ENCODE measurements at places on chromosomes 16 and 17.

DNA sequence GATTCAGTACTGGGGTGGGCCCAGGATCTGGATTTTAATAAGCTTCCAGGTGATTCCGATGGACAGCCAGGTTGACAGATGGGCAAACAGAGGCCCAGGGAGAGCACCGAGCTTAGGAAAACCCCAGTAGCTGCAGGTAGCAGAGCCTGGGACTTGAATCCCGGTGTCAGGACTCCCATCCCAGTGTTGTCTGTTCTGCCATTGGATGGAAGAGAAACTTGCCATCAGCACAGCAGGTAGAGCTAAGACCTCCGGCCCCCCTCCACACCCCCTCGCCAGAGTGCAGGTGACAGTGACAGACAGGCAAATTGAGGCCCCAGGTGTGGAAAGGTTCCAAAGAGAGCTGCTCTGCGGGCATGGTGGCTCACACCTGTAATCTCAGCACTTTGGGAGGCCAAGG, 12.4 kb downstream of the KATNB1 start:
- no peak for DNase-seq

GRCh38 chr17:17300624-17301568, 2.3 kb upstream of the NT5M start:
- peak; percentile 76 for DNase-seq

DNA sequence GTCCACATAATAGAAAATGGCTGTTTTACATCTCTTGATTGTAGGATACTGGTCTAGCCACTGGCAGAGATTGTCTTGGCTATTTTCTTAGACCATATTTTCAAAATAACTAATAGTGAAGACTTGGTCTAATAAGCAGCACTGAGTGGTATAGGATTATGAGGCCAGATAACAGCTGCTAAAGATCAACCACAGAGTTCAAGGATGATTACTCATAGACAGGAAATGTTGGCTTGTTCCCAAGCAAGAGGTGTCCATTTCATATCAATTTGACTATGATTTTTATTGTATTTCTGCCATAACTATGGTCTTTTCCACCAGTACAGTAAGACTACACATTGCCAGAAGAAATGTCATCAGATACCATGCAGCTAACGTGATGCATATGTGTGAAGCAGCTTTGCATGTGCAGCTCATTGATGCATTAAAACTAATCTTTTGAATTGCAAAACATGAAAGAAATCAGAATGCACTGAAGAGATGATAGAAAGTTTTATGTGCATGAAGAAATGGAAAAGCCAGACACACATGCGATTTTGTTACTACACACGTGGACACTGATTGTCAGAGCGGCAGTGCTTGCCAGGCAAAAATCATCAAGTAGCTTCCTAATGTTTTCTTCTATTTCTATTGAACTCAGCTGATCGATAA, 693.3 kb downstream of the CDH11 start:
- no peak for DNase-seq

DNA sequence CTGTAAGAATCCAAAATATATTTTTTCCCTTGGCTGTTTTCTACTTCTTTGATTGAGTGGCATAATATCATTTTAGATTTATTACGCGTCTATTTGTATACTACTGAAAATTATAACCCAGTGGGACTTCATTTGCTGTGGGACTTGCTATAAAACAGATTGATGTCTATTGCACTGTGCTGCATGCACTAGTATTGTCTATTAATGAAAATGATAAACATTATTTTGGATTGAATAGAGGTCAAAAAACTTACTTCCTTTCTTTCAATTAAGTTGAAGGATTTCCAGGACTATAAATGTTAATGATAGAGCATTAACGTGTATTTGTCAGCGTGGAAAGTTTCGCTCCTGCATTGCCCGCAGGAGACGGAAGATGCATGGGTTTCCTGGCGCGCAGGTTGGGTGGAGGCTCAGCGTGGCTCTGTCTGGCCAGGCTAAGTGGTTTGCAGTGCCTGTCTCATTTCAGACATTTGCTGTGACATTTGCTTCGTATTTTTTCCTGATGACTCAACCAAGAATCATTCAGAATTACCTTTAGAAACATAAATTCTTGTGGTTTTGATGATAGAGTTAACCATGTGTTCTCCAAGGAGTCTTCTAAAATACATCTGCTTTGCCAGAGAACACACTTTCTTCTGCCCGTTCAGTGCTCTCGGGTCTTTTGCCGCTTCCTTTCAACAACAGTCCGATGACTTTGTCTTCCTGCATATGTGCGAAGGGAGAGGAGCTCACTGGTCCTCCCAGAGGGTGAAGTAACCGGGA, 216.7 kb downstream of the RPTOR start:
- DNase-seq: no peak

- DNase-seq: no peak
These were observed 5.3 kb upstream of the TMEM100 start for GRCh38 chr17:55727920-55728319.

DNA sequence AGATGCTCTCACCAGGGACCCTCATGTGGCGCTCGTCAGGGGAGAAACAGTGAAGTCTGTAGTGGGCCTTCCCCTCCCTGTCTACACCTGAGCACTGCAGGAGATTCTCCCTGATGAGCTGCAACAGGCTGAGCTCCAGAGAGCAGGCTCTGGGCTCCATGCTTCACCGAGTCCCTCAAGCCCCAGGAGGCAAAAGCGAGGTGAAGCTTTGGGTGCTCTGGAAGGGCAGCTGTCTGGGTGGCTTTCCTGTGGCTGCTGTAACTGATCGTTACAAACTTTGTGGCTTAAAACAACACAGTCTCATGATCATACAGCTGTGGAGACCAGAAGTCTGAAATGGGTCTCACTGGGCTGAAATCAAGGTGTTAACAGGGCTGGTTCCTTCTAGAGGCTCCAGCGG, 12.1 kb upstream of the CD300LD start:
- DNase-seq: no peak

DNA sequence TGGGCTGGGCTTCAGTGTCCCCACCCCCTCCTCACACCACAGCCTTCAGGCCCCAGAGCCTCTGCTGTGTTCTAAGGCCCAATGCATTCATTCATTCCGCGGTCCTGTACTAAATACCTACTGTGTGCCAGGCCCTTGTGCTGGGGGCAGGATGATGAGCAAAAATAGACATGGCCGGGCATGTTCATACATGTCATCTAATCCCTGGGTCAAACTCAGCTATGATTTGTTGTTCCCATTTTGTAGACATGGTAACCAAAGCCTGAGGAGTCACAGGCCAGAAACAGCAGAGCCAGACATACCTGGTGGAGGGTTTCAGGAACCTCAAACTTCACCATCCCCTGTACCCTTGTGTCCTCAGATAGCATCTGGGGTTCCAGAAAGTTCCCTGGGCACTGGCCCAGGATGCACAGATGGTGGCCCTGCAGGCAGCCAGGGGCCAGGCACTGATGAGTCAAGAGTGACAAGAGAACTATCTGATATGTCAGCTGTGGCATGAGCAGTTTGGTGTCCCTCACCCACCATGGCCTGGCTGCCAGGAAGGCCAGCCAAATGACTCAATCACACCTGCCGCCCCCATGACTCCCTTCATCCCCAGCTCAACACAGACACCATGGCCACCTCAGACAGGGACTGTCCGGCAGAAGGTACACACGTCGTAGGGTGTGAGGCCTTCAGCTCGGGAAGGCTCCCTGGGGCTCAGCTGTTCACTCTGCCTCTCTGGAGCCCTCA, 2.7 kb upstream of the RRAD start:
- DNase-seq: no peak

DNA sequence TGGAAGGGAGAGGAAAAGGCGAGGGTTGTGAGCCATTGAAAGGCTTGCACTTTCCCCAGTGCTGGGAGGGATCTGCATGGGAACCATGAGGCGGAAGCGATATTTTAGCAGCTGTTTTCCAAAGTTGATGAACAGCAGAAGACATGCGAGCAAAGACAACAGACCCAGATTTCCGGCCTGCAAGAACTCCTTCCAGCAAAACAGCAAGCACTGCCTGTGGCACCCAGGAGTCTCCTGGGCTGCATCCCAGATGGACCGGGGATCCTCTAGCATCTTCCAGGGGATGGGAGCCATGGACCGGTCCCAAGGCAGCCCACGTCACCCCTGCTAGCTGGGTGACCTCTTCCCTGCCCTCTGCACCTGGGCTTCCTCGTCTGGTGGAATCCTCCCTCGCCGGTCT, 162.8 kb downstream of the IRF8 start:
- no peak for DNase-seq

GRCh38 chr16:76963614-76964315, 227.2 kb upstream of the MON1B start:
- DNase-seq: no peak

- DNase-seq: no peak
These were observed 365.7 kb downstream of the SEC14L1 start for GRCh38 chr17:77506371-77506991.

GRCh38 chr17:44776628-44777393, 18.0 kb downstream of the ADAM11 start:
- DNase-seq: no peak

GRCh38 chr17:78342449-78343186, 17.3 kb downstream of the SOCS3 start:
- no peak for DNase-seq

DNA sequence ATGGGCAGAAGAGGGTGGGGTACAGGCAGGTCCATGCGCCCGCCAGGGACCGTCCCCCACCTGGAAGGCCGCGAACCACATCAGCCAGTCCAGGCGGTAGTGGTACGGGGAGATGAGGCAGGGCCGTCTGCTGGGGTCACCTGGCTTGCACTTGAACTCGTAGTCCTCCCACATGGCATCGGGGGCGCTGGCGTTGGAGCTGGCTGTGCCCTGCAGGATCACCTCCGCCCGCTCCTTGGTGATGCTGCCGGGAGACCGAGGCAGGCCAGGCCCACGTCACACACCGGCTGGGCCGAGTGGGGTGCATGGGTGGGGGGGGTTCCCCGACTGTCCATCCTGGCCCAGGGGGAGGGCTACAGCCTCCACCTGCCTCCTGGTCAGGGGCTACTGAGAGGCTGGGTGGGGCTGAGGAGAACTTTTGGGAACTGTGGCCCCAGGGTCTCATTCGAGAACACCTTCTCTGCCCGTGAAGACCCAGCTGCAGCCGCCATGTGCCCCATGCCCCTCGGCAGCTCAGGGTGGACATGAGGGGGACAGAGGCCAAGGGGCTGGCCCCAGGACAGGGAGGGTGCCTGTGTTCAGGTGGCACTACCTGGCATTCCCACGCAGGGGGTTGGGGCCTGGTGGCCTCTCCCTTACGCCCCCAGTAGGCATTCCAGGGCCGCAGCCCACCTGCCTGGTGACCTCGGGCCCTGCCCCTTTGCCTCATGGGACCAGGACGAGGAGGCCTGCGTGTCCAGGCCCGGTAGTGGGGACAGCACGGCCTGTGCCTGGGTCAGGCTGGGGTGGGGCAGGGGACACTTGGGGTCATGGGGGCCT, 69.5 kb upstream of the GNG13 start:
- DNase-seq: no peak

GRCh38 chr17:20961586-20961985, 81.2 kb downstream of the USP22 start:
- no peak for DNase-seq

DNA sequence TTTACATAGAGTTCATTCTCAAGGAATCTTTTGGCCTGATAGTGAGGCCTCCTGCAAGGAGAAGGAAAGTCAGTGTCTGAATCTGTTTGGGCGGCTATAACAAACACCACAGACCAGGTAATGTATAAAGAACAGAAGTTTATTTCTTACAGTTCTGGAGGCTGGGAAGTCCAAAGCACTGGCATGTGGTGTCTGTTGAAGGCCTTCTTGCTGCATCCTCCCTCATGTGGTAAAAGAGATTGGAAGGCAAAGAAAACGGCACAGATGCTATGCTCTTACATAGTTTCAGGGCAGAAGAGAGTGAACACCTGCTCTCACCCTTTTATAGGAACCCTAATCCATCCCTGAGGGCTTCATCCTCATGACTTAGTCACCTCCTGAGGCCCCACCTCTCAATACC, 31.2 kb upstream of the DNAJA2 start:
- DNase-seq: no peak

DNA sequence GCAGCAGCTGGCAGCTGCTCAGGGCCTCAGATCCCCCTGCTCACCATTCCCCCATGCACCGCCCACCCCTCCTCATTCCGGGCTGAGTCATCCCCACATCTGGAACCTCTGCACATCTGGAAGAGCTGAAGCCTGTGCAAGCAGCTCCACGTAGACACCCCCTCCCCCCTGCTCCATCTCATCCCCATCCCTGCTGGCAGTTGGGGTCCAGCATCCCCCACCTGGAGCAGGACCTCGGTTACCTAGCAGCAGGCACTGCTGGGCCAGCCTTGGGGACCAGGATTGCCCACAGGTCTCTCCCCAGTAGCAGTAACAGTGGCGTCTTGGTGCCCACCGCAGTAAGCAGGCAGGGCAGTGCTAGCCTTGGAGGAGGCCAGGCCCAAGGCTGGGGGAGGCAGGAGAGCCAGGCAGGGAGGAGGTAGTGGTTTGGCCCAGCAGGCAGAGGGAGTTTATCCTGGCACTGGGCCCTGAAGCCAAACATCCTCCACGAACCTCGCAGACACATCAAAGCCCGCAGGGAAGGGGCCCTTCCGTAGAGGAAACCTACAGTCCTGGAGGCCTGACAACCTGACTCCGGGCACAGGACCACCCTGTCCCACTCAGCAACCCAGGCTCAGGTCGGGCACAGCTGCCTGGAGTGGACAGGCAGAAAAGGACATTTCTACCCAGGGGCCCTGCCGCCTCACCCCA, 7.7 kb upstream of the TMEM92 start:
- no peak for DNase-seq

DNA sequence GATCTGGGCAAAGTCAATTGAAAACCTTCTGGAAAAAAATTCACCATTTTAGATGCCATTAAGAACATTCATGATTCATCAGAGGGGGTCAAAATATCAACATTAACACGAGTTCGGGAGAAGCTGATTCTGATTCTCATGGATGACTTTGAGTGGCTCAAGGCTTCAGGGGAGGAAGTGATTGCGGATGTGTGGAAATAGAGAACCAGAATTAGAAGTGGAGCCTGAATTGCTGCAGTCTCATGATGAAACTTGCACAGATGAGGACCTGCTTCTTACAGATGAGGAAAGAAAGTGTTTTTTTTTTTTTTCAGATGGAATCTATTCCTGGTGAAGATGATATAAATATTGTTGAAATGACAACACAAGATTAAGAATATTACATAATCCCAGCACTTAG, 12.9 kb downstream of the ITGAX start:
- DNase-seq: no peak

GRCh38 chr17:77923776-77924513, 34.6 kb upstream of the TNRC6C start:
- DNase-seq: no peak

GRCh38 chr17:33990943-33991706, 264.0 kb upstream of the CCL2 start:
- DNase-seq: no peak

DNA sequence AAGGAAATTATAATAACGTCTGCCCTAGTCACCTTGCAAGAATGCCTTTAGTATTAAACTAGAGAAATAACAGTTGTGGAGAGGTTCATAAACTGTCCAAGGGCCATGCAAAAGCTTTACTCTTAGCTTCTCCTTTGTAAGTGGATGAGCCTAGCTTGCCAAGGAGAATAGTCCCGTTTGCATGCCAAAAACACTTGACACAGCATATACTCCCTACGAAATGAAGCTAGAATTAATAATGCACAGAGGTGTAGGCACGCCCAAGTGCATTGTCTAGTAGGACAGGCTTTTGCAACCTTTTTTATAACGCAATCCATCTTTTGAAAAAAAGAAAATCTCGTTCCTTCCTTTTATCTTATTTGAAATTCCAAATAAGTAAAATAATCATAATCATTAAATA, 12.8 kb upstream of the CDRT4 start:
- DNase-seq: no peak

Measured in HEK293T (cell line).